HepG2 (cell line): ENCODE measurements at places on chromosomes 7 and 10.

GRCh38 chr7:156437021-156437614 lies 203.5 kb upstream of the RNF32 start:
- no peak for DNase-seq
- H3K36me3 ChIP-seq: no peaks in the 10 kb centered on the region
- H3K27ac ChIP-seq: no peak overlapping the region
- H3K4me3 ChIP-seq: no peak overlapping the region
- H3K27me3 ChIP-seq: peaks cover 57% of the 10 kb centered on the region
- no peaks in the 10 kb centered on the region; the same call in 1 of the 2 replicates for H3K4me1 ChIP-seq

- no peaks in the 10 kb centered on the region for H3K36me3 ChIP-seq
- DNase-seq: peak; percentile 96
- H3K4me1 ChIP-seq: peaks cover 72% of the 10 kb centered on the region
- no peaks in the 10 kb centered on the region for H3K27me3 ChIP-seq
- peak overlapping the region; percentile 90 for H3K27ac ChIP-seq
Measured at GRCh38 chr10:90930971-90931871, 10.3 kb upstream of the ANKRD1 start.

DNA sequence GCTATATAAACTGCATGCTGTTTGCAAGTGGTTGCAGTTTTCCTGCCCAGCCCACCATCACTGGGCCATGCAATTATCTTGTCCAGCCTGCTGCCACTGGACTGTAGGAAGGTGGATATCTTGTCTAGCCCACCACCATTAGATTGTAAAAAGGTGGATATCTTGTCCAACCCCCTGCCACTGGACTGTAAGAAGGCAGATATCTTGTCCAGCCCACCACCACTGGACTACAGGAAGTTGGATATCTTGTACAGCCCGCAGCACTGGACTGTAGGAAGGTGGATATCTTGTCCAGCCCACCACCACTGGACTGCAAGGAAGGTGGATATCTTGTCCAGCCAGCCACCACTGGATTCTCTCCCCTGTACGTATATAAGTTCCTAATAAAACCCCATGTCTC lies 69.8 kb downstream of the SKAP2 start:
- no peak for DNase-seq
- no peaks in the 10 kb centered on the region for H3K27me3 ChIP-seq
- no peaks in the 10 kb centered on the region for H3K36me3 ChIP-seq
- no peaks in the 10 kb centered on the region for H3K4me1 ChIP-seq
- no peak overlapping the region for H3K4me3 ChIP-seq
- no peak overlapping the region for H3K27ac ChIP-seq

- no peak for DNase-seq
- H3K27ac ChIP-seq: no peak overlapping the region
- no peaks in the 10 kb centered on the region for H3K36me3 ChIP-seq
- H3K27me3 ChIP-seq: peaks cover 78% of the 10 kb centered on the region
- H3K4me1 ChIP-seq: no peaks in the 10 kb centered on the region
Measured at GRCh38 chr7:155455776-155456737, 1.9 kb upstream of the EN2 start.

GRCh38 chr7:77569514-77570232 lies 32.6 kb downstream of the PTPN12 start:
- DNase-seq: no peak
- no peaks in the 10 kb centered on the region for H3K27me3 ChIP-seq
- no peak overlapping the region for H3K27ac ChIP-seq
- H3K4me3 ChIP-seq: no peak overlapping the region
- H3K4me1 ChIP-seq: peaks cover 32% of the 10 kb centered on the region

DNA sequence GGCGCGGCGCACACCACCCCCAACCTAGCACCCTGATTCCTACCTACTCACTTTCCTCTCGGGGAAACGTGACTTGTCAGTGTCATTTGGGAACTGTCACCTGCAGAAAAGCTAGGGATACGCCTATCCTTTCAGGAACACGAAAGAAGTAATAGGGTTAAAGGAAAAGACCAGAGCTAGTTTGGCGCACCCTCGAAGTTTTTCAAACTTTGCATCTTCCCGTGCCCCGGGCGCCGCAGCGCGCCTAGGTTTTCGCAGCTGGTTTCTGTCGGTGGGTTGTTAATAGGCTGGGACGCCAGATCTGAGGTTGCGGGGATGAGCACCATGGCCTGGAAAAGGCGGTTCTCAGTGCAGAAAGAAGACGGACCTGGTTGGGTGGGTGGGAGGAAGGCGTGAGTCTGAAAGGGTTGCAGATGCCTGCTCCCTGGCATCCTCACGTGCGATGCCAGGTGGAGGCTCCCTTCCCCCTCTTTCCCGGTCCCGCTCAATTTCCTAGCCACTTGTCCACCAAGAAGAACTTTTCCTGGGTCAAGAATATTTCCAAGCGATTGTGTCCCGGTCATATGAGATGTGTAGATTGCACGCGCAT lies 568 bp upstream of the MEOX2 start:
- no peak for DNase-seq
- H3K4me1 ChIP-seq: no peaks in the 10 kb centered on the region
- H3K36me3 ChIP-seq: no peaks in the 10 kb centered on the region
- no peaks in the 10 kb centered on the region for H3K27me3 ChIP-seq
- H3K4me3 ChIP-seq: no peak overlapping the region

DNA sequence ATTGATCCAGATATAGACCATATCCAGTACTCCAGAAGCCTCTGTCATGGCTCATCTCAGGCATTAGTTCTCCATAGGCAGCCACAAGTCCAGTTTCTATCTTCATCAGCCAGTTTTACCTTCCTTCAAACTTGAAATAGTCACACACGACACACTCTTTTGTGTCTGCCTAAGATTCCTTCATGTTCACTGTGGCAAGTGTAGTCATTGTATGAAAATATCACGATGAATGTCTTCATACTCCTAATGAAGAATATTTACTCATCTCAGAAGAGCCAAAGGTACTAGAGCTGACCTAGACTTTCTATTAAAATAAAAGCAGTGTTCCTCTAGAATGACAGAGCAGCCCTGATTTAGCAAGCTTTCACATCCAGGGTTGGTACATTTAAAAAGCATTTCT lies 230.7 kb downstream of the SNX13 start:
- no peaks in the 10 kb centered on the region for H3K4me1 ChIP-seq
- H3K27me3 ChIP-seq: no peaks in the 10 kb centered on the region
- H3K4me3 ChIP-seq: no peak overlapping the region
- H3K27ac ChIP-seq: no peak overlapping the region
- no peaks in the 10 kb centered on the region for H3K36me3 ChIP-seq

- no peak overlapping the region for H3K27ac ChIP-seq
- no peak for DNase-seq
- H3K27me3 ChIP-seq: peaks cover 8% of the 10 kb centered on the region; the same call in 1 of the 3 replicates
- H3K4me3 ChIP-seq: no peak overlapping the region
- H3K36me3 ChIP-seq: no peaks in the 10 kb centered on the region
Measured at GRCh38 chr10:48681740-48682139, 2.9 kb upstream of the WDFY4 start.

DNA sequence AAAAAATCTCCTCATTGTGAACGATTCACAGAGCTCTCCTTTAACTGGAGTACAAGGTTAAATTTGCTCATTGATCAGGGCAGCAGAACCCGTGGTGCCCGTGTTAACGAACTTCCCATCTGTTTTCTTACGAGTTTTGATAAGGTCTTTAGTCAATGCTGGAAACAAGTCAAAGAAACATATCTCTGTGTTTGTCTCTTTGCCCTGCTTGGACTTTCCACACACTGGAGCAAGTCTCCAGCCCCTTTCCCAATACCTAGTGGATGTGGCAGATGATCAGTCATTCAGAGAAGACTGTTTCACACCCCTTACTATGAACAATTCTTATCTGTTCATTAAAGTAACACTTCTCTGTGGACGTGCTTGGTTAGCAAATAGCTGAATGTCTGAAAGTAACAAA lies 121.3 kb downstream of the ARID5B start:
- no peak for DNase-seq
- H3K4me3 ChIP-seq: no peak overlapping the region
- H3K27ac ChIP-seq: peak overlapping the region; percentile 35
- no peaks in the 10 kb centered on the region for H3K27me3 ChIP-seq
- H3K4me1 ChIP-seq: peaks cover 35% of the 10 kb centered on the region

DNA sequence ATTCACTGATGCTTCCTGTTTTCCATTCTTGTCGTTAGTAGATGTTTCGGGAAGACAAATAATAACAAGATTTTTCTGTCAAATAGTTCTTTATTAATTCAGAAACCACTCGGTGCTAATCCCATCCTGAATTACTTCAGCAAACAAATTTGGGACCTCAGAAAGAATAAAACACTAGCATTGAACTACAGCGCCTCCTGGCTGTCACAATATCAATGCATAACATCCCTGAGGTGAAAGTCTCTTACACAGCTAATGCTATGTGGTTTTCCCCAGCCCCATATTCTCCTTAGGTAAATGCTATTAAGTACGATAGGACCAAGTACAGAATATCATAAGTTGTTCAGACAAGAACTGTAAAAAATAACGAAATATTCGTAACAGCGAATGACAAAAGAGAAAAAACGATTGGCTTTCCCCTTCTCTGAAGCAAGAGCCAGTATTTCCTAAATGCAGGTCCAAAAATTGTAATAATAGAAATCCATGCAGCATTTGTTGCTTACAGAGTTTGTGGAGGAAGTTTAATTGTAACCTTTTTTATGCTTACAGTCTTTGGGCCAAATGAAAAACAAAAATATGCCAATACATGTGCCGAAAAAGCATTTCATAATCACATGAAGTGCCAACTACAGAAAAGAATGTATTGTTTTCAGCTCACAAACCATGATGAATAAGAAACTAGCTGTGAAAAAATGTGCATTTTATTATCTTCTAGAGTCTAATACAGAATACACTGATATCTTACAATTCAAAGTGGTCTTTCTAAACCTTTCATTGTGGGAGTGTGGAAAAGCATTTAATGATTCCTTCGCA lies 47.3 kb downstream of the MYPN start:
- H3K4me3 ChIP-seq: no peak overlapping the region
- H3K27ac ChIP-seq: no peak overlapping the region
- H3K4me1 ChIP-seq: peaks cover 13% of the 10 kb centered on the region
- DNase-seq: peak; percentile 57
- H3K36me3 ChIP-seq: no peaks in the 10 kb centered on the region
- H3K27me3 ChIP-seq: no peaks in the 10 kb centered on the region
